ENCODE measurements at places on chromosomes 6 and 20.

- DNase-seq, result no peak
Observed at GRCh38 chr6:76885861-76886301, 577.4 kb downstream of the HTR1B start.

DNA sequence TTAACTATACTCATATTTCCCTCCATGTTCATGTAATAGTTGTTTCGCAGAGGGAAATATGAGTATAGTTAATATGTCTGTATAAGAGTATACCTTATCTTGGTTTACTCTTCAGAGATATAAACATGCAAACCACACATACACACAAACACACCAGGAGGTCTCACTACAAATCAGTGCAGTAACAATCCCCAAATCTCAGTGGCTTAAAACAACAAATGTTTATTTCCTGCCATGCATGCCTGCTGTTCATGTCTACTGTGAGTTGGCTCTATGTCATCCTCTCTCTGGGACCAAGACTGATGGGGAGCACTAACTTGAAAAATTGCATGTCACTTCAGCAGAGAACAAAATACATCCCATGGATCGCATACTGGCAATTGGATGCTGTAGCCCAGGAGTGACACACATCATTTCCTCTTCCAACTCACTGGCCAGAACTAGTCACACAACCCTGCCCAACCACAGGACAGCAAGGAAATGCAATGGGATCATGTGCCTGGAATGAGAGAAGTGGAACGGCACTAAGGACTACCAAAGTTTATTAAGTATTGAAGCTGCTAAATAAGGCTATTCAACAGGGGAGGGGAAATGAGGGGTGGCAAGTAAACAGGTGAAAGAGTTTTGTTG lies 89.0 kb upstream of the DTNBP1 start:
- DNase-seq, result no peak

DNA sequence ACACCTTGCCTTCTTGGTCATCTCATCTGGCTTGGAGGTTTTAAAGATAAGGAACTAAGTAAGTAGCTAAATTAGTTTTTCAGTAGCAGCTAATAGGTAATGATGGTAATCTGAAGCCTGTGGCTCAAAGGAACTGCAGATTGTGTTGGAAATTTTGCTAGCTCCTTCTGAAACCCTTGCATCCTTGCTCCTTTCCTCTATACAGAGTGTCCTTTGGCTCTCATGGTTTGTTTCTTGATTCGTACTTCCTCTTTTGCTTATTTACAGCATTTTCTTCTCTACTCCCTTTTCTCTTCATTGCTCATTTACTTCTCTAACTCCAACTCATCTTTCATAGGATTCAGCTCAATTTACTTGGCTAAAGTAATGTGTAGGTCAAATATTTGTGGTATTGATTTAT lies 19.0 kb downstream of the LRRC1 start:
- DNase-seq, result no peak

DNA sequence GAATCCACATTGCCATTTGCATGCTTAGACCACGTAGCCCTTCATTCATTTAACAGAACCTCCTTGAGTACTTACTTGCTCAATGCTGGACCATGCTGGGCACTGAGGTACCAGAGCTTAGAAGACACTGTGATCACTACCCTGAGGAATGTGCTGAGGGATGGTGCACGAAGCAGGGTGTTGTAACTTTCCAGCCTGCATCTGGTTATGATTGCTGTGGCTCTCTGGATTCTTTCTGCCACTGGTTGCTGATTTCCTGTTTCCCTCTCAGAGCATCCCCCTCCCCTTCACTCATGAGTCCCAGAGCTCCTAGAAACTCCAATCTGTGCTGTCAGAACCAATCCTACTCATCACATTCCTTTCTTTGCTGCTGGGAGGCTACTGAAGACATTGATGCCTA lies 537.4 kb downstream of the PTPRT start:
- DNase-seq, result no peak
